ENCODE measurements at places on chromosomes 7 and 10. TPM values are rescaled to one million over a fixed set of nuclear protein-coding genes. Genes with fewer than 3 reads are reported as not detected.

GRCh38 chr10:60479305-60480020, 89.8 kb upstream of the ANK3 start:
- DNase-seq: no peak

- no peak for DNase-seq
Measured at GRCh38 chr7:69545175-69545574, 53.1 kb upstream of the AUTS2 start.

The OIT3 gene
- total RNA-seq: not detected

GRCh38 chr7:31036924-31037323, 15.2 kb upstream of the ADCYAP1R1 start:
- DNase-seq: no peak

GRCh38 chr10:35751347-35751746, 109.3 kb upstream of the FZD8 start:
- no peak for DNase-seq

- no peak for DNase-seq
Measured at GRCh38 chr7:131503639-131504038, 52.8 kb downstream of the PODXL start.

DNA sequence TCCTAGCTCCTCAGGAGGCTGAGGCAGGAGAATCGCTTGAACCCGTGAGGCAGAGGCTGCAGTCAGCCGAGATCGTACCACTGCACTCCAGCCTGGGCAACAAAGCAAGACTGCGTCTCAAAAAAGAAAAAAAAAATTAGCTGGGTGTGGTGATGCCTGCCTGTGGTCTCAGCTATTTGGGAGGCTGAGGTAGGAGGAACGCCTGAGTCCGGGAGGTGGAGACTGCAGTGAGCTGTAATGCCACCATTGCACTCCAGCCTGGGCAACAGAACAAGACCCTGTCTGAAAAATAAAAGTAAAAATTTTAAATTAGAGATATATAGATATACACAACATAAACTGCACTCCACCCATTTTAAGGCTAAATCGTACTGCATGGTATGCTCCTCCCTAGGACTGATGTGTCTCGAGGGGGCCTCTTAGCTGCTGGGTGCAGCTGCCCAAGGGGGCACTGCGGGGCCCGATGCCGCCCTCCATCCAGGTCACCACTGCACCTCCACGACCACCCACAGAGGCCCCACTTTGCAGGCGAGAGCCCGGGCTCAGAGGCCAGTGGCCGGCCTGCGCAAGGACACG, 40.9 kb upstream of the FOXK1 start:
- DNase-seq: no peak
